ENCODE measurements at places on chromosomes 6 and 20.
A peak's percentile ranks its signal among the peaks of the same experiment; 100 is the strongest.

- no peak for DNase-seq
Observed at GRCh38 chr6:130890521-130890971, 63.3 kb downstream of the SMLR1 start.

GRCh38 chr6:113271437-113271836, 585.7 kb upstream of the MARCKS start:
- DNase-seq = no peak

- DNase-seq = peak; percentile 20
Observed at GRCh38 chr20:45306431-45306982, at the start of gene RBPJL. RBPJL (plus strand) TSS chr20:45306840; CDS start chr20:45306923, 83 bp downstream.

DNA sequence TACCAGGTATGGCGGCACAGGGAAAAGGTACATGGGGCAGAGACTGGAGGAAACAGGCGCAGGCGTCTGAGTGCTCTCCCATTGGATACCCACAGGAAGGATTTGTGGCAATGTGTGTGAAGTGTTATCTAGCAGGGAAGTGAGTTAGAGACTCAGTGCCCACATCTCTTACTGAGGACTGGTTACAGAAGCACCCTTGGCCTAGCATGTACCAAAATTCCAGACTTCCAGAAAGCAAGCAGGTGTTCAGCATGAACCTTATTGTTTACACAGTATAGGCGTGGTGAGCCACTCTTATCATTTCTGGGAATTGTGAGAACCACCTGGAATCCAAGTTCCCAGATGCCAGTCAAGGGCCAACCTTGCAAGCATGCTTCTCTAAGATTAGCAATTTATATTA, 14.2 kb downstream of the MANBAL start:
- no peak for DNase-seq

DNA sequence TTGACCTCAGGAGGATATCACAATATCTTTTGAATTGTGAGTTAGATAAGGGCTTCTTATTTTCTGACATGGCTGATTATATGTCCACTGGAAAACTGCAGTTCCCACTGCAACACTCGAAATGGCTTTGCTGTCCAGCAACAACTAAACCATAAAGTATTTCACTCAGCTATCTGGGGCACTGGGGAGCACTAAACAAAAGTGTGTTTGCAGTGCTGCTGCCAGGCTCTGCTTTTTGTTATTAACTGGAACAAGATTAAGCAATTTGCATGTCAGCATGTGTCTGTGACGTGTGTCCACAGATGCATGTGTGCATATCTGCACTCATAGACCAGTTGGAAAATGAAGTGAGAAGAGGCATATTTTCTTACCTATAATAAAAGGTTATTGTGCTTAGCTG, 107.8 kb upstream of the CCN2 start:
- no peak for DNase-seq

DNA sequence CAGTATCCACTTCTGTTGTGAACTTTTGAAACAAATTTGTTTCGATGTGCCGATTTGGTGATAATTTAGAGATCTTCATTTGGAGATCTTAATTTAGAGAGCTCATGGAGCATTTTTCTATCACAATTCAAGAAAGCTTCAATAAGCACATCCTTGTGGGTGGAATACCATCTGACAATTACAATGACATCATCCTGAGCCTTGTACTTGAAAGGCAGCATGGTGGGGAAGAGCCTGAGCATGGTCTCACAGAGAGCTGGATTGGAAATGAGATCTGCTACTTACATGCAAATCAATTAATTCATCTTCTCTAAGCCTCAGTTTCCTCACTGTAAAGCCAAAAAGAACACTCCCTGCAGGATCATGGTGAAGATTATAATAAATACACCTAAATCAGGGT, 75.9 kb downstream of the FRK start:
- no peak for DNase-seq

GRCh38 chr6:125832391-125833117, 41.8 kb downstream of the NCOA7 start:
- DNase-seq = no peak

- DNase-seq = no peak
Observed at GRCh38 chr6:18102783-18103509, 19.5 kb downstream of the NHLRC1 start.

DNA sequence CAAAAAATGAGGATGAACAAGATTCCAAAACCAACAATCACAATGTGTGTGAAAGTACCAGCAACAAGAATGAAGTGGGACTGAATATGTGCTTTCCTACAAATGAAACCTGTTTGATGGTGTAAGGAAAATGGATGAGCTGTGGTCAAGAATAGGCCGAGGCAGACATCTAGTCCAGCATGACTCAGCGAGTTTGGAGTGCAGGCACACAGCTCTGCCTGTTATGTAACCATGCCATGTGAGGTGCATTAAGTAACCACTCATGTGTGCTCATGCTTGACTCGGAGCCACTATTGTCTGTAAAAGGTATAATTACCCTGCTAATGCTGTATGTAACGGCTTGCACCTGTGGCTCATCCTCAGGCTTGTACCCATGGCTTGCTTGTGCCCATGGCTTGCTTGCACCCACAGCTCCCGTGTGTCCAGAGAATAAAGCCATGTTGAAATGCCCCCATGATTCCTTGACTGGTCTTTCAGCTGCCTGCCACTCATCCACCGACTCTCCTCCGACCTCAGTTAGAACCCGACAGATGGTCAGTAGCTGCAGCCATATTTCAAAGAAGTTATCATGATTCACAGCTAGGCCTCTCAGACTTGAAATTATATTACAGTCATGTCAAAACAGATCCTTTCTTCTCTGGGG, 98.7 kb downstream of the BACH2 start:
- no peak for DNase-seq

- no peak for DNase-seq
Observed at GRCh38 chr6:28764014-28764723, 159.6 kb downstream of the TRIM27 start.

DNA sequence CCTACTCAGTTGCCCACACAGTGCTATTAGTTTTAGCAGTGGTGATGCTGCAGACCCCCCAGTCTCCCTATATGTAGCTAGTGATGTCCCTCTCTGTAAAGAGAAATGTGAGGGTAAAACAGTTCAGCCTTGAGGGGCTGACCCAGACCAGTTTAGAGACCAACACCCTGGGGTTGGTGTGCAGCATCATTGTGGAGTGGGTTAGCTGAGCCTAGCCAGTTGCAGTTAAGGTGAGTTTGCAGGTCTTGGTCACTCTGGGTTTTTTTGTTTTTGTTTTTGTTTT, 401 bp upstream of the B3GALT4 start:
- DNase-seq = no peak

DNA sequence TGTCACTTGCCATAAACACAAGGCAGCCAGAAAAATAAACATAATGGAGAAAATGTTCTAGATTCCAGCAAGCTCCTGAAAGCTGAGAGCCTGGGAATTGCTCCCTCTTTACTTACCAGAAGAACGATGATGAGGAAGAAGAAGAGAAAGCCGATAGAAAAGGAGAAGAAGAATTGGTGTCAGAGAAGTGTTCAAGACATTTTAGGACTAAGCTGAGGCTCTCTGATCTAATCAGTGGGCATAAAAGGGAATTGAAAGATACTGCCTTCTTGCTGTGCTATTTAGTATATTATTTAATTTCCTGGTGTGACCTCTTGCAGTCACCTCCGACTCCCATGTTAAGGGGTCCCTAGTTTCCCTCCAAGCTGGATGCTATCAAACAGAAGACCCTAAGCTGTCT, 316.6 kb upstream of the JARID2 start:
- no peak for DNase-seq

DNA sequence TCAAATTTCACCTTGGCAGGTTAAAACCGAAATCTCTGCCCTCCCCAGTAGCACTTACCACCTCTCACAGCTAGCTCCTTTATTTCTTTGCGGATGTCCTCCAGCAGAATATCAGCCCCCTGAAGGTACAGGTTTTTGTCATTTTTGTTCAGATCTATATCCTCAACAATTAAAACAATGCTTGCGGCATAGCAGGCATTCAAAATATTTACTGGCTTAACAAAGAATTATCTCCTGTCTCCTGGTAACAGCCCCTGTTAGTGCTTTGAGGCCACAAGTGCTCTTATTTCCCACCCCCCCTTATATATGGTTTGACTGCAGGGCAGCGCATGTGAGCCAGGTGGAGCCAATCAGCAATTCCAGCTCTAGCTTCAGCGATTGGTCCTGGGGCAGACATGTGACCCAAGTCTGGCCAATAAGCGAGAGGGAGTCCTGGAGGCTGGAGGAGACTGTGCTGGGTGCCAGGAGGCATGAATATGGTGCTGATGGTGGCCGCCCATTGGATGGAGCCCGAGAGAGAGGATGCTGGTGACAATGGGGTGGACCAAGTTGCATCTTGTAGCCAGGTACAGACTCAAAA, 21.0 kb downstream of the SULF2 start:
- DNase-seq = no peak

DNA sequence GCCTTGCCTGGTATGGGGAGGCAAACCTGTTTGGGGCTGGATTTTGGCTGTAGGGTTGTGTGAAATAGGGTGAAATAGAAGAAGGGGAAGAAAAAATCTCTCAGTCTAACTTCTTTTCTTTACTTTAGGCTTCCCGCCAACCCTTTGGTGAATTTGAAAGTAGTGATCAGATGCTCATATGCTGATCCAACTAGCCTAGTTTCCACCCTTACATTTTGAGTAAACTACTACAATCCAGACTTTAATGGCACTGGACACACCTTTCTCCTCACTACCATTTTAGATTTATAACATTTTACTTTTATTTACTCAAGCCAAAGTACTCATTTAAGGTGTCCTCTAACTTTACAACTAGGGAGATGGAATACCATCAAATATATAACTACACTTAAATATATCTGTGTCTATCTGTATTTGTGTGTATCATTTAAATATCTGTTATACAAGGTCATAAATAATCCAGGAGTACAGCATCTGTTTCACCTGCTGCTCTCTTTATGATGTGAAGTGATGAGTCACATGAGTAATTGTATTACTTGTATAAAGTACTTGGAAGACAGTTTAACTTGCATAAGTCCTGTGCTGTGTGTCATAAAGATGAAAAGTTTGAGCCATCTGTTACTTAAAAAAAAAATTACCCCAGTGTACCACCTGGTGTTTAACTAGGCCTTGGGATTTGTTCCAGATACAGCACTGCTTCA, 172.1 kb downstream of the CDKAL1 start:
- no peak for DNase-seq

DNA sequence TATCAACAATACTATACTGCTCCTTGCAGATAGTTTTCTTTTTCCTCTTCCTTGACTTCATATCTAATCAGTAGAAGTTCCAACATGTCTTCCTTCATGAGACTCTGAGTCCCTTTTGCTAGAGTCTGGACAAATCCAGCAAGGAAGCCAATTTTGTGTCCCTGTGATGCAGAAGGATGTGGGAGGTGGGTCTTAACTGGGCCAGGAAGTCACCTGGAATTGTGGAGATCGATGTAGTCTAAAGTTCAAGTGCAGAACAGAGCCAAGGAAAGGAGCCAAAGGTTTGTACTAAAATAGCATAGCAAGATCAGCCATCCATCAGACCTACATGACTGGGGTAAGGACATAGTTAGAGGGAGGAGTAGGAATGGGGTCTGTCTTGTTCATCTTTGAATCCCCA, 37.6 kb downstream of the SPTLC3 start:
- no peak for DNase-seq

- DNase-seq = no peak
Observed at GRCh38 chr6:31470801-31471200, 27.1 kb upstream of the MICB start.

DNA sequence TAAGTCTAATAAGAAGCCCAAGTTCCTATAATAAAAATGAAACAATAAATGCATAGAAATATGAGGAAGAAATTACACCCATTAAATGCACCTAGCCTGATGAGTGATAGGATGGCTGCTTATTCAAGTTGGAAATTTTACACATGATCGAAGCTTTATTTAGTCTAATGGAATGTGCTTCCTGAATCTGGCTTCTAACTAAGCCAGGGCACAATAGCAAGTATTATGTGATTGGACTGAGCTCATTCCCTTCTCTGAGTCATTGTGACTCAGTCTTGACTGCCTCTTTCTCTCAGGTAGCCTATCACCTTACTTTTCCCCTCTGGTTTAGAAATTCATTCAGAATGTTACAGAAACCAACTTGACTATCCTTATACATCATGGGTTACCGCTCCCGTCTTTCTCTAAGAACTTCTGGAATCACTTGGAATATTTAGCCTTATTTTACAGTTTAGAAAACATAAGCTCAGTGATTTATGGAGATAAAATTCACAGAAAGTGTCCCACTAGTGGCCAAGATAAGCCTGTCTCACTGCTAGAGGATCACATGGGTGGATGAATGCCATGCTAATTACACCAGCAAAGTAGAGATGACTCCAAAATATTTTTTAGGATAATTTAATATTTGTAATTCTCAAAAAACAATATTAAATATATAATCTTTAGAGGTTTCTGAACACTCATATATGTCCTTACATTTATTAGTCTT, 505.3 kb upstream of the JAG1 start:
- DNase-seq = no peak

DNA sequence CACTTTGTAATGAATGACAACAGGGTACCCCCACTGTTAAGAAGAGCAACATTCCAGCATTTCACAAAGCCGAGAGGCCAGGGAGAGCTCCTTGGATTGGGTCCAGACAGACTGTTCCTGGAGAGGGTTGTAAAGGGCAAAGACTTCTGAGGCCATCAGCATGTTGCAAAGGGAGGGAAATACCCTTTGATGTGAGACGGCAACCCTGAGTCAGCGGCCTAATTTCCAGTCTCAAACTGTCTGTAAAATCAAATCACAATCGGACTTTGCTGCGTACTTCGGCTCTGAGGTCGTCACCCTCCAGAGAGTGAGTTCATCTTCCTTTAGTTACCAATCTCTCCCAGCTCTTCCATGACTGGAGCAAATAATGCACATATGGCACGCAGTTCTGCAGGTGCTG, 101.0 kb upstream of the DTNBP1 start:
- no peak for DNase-seq

DNA sequence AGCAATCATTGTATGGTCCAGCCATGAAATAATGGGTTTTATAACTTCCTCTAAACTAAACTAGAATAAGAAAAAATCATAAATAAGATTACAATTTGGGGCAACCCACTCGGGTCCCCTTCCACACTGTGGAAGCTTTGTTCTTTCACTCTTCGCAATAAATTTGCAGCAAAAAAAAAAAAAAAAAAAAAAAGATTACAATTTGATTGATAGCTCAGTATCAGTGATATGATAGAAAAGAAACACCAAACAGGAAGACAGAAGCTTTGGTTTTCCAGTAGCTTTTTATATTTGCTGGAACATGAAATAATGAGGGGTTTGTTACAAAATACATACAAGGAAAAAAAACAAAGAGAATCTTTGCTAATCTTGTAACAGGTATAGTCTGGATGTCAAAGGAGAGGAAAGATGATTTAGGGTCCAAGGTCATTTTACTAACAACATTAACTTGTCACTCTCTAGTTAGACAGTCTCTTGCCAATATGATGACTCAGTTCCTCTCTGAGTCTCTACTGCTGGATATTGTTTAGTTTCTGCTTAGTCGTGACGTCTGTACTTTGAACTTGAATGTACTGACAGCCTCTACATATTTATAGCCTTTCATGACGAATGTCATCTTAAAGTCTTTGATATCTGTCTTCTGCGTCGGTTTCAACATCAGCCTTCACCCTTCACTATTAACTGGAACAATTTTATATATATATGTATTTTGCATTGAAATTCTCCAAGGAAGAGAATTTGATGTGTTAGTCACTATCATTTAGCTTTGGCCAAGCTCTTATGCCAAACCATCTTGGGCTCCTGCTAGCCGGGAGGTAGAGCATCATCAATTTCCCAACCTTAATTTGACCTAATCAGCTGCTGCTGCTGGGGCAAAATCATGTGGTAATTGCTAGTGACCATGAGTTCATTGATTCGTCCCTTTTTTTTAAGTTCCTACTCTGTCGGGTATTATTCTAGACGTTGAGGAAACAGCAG, 213.1 kb upstream of the STXBP5 start:
- no peak for DNase-seq

- no peak for DNase-seq
Observed at GRCh38 chr6:55774286-55775028, 100.9 kb downstream of the BMP5 start.
